ENCODE measurements at places on chromosomes 1 and 21.

DNA sequence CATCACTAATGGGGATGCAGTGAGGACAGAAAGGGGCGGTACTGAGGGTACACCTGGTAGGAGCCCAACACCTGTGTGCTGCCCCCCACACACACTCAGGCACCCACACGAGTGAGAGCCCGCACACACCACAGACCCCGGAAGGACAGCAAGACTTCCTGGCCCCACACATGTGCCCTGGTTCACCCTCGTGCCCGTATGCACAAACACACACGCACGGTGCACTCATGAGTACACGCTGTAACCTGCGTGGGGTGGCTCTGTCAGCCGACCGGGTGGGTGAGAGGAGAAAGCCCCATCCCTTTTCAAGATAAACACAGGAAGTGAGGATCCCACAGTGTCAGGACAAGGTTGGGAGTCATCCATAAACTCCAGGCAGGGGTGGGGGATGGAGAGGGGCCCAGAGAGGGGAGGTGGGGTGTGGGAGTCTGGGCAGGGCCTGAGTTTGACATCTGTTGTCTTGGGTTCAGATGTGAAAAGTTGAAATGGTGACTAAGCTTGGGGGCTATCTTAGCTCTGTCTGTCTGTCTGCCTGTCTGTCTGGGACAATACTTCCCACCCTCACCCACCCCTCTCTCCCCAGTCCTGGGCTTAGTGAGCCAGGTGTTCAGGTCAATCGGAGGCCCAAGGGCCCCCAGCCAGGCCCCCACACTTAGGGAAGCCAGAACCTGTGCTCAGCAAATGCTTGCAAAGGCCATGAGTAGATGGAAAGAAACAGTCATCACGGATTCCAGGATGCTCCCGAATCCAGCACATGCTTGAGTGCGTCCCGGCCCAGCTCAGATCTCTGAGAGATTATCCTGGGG is 119.8 kb upstream of the ZBTB40 start:
- DNase-seq: no peak

GRCh38 chr1:234969581-234970400 is 158.8 kb downstream of the TOMM20 start:
- no peak for DNase-seq

DNA sequence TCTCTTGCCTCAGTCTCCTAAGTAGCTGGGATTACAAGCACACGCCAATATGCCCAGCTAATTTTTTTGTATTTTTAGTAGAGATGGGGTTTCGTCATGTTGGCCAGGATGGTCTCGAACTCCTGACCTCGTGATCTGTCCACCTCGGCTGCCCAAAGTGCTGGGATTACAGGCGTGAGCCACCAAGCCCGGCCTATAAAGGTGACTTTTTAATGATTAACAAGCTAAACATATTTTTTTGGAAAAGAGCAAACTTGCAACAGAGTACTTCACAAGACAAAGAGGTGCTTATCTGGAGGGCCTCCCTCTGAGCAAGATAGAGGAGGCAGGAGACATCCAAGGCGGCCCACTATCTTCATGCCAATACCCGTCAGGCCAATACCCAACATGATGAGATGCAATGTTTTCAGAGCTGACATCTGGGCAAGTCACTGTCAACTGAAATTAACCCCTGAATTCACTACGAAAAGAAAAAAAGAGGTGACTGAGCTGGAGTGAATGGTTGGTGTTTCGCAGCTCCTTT is 10.5 kb downstream of the BCAR3 start:
- DNase-seq: no peak

- no peak for DNase-seq
Measured at GRCh38 chr1:81695741-81696140, 105.0 kb upstream of the ADGRL2 start.

- DNase-seq: no peak
Measured at GRCh38 chr1:51728611-51729155, 111.8 kb downstream of the OSBPL9 start.

- DNase-seq: no peak
Measured at GRCh38 chr1:220182111-220182510, 88.2 kb downstream of the IARS2 start.

- no peak for DNase-seq
Measured at GRCh38 chr1:185066181-185066580, 20.8 kb downstream of the RNF2 start.

- DNase-seq: no peak
Measured at GRCh38 chr1:182381962-182382819, 9.4 kb downstream of the GLUL start.
